Activated naive CD4-positive, alpha-beta T cell (primary cell): ENCODE measurements at places on chromosomes 7 and 10.

- DNase-seq, result no peak
These were observed 5.7 kb upstream of the TAS2R60 start for GRCh38 chr7:143437578-143437977.

DNA sequence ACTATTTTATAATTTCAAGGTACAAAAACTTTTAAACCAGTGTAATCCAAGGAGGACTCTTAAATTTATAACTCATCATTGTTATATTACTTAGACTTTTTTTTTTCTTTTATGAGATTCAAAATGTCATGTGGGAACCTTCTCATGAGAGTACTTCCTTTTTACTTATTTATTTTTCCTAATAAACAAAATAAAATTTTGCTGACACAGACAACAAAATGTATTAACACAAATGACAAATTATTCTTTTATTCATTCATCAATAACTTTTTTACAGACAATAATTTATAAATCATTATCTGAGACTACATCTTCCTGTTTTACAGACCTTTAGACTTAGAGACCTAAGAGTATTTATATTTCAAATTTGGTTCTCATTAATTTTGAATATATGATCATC, 706.2 kb downstream of the SUGCT start:
- DNase-seq, result no peak

GRCh38 chr7:99975782-99976521, at the start of gene AZGP1:
Gene AZGP1 (minus strand): TSS chr7:99976031. CDS start chr7:99976020, 11 bp downstream.
- DNase-seq, result no peak

GRCh38 chr7:101494602-101495329, 132.1 kb downstream of the COL26A1 start:
- DNase-seq, result no peak

DNA sequence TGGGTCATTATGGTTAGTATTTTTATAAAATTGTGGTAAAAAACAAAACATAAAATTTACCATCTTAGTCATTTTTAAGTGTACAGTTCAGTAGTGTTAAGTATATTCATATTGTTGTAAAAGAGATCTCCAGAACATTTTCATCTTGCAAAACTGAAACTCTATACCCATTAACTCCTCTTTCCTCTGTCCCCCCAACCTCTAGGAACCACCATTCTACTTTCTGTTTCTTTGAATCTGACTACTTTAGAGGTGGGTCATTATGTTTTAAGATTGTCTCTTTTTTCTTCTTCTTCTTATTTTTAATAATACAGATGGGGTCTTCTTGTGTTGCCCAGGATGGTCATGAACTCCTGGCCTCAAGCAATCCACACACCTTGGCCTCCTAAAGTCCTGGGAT, 84.1 kb downstream of the DOCK4 start:
- DNase-seq, result no peak

GRCh38 chr7:124250297-124251034, 217.6 kb upstream of the TMEM229A start:
- no peak for DNase-seq

GRCh38 chr7:124618871-124619270, 146.7 kb downstream of the GPR37 start:
- no peak for DNase-seq

DNA sequence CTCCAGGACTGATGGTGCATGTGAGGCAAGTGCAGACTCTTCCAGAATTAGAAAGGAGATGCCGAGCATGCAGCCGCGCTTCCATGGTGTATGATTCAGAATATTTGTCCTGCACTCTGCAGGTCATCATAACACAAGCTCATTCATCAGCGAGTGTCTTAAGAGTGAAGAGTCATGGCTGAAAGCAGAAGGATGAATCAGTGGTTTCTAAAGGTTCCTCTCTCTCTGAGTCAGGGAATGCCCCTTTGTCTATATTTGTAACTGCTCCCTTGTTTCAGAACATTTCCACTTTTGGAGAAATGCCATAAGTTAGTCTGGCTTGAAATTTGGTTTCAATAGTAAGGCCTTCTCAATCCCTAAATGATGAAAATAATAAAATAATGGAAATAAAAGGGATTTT, 52.3 kb downstream of the HECW1 start:
- no peak for DNase-seq

DNA sequence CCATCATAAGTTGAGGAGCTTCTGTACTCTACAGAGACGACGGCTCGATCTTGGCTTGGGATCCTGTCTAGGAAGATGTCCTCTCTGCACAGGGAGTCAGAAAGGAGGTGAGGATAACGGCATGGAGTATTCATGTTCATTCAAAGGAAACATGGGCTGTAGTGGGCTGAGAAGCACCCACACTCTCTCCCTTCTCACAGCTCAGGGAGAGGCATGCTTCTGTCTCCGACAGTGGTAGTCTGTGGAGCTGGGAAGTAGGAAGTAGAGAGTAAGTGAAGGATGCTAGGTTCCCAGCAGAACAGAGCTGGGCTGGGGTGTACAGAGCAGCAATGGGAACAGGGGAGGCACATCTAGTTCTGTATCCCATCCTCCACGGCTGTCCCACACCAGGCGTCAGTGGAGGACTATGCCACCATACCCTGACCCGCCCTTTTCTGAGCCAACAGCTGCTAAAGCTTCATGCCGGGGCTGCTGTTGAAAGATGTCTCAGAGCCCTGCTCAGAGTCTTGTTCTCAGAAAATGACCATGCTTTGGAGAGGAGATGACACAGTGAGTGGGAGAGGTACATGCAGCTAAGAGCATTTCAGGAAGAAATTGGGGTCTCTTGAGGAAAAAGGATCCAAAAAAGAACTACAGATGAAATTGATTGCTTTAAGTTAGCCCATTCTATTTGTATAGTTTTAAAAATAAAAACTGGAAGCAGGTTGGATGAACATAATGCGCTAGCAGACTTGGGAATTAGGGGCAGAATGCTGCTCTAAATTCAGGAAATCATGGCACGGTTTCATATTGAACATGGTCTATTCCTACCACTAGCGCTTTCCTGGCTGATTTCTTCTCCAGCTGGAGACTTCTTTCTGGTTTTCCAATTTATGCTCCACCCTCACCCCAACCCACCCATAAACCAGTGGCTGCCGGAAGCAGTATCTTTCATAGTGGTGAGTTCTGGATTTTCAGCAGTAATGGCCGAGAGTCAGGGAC, 138.6 kb downstream of the CHN2 start:
- no peak for DNase-seq

- DNase-seq, result no peak
These were observed 2.5 kb upstream of the KEL start for GRCh38 chr7:142964502-142965246.
